ENCODE measurements at places on chromosomes 2 and 18.
A peak's percentile ranks its signal among the peaks of the same experiment; 100 is the strongest.

DNA sequence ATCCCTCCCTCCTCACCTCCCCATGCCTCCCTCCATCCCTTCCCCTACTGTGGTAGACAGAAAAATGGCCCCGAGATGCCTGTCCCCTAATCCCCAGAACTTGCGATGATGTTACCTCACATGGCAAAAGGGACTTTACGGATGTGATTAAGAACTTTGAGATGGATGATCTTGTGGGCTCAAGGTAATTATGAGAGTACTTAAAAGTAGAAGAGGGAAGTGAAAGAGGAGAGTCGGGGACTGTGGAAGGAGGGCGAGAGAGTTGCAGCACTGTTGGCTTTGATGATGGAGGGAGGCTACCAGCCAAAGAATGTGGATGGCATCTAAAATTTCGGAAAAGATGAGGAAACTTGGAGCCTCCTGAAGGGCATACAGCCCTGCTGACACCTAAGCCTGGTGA, 66.5 kb downstream of the AGAP1 start:
- DNase-seq: no peak

DNA sequence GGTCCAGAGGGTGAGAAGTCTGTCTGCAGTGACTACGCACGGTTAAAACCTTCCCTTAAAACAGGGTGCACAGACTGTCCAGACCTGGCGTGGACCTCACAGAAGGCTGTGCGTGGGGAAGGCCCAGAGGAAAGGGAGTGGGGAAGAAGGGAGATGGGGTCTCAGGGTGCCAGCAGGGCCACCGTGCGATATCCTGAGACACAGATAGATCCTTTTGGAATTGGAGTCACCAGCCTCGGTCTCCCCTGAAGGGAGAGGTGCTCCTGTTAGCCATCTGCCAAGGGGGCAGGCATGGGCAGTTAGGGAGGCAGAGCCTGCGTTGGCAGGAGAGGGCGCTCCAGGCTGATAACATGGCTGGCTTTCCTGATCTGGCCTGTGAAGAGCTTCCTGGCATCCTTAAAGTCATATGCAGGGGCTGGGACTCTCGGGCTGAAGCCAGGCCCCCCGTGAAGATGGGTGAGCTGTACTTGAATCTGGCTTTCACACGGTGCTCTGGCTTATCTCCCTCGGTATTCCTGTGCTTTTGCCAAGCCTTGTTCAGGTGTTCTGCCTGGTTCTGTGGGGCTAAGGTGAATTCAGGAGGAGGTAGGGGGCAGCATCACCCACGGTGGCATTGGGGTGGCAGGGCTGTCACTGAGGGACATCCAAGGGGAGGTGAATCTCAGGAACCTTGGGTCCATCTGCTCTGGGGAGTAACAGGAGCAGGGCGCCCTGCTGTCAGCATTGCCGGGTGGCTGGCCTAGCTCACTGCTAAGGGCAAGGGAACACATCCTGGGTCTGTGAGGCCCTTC, 107.2 kb upstream of the SMAD2 start:
- no peak for DNase-seq

DNA sequence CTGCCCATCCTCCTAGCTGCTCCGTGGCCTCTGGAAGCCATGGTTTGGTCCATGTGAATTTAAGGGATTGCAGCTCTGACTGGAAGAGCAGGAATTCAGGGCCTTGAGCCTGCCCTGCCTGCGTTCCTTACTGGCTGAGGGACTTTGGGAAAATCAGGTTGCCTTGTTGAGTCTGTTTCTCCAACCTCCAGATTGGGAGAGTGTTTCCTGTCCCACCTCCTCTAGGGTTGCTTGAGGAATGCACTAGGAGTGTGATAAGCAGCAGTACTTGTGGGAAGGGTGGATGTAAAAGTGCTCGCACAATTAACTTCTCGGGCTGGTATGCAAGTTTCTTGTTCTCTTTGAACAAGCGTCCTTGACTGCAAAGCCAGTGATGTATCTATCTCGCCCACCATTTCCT, 84.4 kb upstream of the YWHAQ start:
- DNase-seq: no peak

- no peak for DNase-seq
Observed at GRCh38 chr2:7971841-7972240, 710.0 kb upstream of the ID2 start.

DNA sequence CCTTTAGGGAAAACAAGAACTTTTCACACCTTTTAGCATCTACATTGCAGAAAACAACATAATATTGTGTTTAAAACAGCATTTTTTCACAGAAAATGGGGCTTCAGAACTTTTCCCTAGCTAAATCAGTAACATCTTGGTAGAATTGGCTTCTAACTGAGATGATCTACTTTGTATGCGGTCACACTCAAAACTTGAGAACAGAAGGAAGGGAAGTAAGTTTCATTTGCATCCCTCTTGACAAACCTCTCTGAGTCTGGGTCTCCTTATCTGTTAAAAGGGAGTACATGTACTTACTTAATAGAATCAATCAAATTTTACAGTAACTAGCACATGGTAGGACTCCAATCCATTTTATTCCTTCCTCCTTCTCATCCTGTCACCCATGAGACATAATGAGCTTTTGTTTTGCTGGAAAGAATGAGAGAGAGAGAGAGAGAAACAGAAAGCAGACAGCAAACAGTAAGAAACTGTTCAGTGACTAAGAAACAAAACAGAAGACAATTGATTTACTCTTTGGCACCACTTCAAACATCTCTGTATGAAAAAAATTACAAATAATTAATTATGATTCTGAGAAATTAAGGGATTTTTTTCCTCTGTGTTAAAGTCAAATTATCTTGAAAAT, 387.3 kb downstream of the SATB2 start:
- DNase-seq: no peak

- no peak for DNase-seq
Observed at GRCh38 chr18:62387257-62387656, 62.1 kb downstream of the TNFRSF11A start.

DNA sequence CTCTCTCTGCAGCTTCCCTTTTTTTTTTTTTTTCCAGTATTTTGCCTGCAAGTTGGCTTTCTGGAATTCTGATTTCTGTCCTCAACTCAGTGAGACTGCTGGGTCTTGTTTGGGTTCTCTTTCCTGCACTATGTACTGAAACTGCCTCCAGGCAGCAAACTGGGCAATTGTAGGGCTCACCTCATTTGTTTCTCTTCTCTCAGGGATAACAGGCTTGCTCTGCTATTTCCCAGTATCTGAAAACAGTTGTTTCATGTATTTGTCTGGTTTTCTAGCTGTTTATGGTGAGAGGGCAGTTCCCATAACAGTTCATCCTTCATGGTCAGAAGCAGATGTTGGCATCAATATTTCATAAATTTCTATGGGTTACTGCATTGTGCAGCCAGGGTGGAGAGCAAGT, 206.0 kb downstream of the CYRIA start:
- no peak for DNase-seq

DNA sequence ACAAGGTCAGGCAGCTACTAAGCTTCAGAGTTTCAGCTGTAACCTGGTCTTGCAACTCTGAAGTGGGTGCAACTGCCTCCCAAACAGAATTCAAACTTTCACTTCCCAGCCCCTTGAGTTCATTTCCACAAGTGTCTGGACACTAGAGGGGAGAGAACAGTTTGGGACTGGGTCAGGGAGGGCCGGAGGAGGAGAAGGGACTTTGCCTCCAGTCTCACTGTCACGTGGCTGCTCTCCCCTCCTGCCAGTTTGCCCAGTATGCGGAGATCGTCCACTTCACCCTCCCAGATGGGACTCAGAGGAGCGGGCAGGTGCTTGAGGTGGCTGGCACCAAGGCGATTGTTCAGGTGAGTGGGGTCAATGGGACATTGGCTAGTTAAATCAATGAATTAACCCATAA, 20.6 kb upstream of the ANKRD53 start:
- no peak for DNase-seq

- DNase-seq: no peak
Observed at GRCh38 chr18:26764586-26764985, 100.9 kb downstream of the AQP4 start.

DNA sequence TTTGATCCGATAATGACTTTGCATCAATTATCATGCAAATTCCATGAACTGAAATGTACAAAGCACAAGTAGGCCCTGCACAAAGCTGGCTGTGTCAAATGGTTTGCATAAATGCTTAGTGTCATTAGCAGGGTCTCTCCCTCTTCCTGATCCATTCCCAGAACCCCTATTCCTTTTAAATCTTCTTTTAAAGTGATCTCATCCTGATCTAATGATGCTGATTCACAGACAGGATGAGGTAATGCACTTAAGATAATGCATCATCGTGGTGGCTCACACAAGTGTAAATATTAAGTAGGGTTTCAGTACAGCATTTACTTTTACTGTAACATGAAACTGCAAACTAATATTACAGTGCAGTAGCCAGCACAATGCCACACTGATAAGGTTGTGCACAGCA, 304.8 kb upstream of the SOX11 start:
- no peak for DNase-seq

GRCh38 chr2:196404276-196404675, 232.9 kb upstream of the STK17B start:
- no peak for DNase-seq

- no peak for DNase-seq
Observed at GRCh38 chr2:218033208-218033589, 30.4 kb upstream of the TNS1 start.

DNA sequence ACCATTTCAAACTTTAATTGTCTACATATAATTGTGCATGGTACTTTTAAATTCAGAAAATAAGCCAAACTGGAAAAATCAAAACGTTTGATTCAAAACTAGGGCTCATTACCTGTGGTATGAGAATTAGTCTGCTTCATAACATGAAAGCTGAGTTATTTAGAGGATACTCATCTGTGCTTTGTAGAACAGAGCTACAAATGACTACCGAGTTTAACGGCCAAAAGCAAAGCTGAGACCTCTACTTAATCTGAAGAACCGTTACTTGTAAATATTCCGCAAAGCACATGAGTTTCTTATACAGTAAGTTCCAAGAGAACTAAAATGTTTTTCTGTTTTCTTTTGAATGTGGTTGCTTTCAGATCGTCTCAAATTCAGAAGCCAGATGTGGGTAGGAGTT, 123.7 kb upstream of the SMAD7 start:
- DNase-seq: no peak

- DNase-seq: no peak
Observed at GRCh38 chr2:218360453-218360852, 3.8 kb downstream of the CATIP start.

GRCh38 chr2:111169268-111169667, 48.6 kb downstream of the BCL2L11 start:
- no peak for DNase-seq

GRCh38 chr2:237291138-237291792, 122.7 kb downstream of the COL6A3 start:
- DNase-seq: peak; percentile 95

- no peak for DNase-seq
Observed at GRCh38 chr2:104375206-104375605, 478.7 kb upstream of the POU3F3 start.

GRCh38 chr2:178819992-178820391, 12.8 kb upstream of the TTN start:
- DNase-seq: peak; percentile 25

DNA sequence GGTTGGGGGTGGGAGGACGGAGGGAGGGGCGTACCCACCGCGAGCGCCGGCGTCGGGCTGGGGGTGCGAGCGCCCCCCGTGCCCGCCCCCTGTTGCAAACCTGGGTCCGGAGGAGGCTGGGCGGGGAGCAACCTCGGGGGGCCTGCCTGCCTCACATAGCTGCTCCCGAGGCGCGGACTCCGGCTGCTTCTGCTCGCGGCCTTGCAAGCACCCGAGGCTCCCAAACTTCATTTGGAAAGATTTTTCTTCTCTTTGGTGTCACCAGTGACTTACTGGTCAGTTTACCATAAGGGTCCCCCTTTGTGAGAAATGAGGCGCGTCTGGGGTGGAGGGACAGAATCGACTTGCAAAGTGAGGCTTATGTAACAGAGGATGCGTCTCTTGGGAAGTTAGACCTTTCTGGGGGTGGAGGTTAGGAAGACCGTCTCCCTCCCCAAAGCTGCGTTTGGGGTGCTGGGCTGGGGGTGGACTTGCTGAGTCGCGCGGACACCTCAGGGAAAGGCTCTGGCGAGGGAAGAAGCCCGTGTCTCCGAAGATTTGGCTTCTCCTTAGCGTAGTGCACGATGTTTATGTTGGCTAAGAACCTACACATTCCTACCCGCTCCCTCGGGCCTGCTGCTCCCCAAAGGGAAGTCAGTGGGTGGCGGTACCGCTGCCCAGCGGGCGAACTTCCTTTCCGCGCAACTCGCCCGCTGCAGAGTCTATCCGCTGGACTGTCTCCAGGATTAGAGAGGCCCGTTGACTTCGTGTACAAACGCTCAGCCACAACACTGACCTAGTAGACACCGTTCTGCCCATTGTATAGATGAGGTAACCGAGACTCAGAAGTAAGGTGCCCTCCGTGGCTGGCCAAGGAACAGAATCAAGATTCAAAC, 559 bp downstream of the TMEM37 start:
- DNase-seq: no peak

DNA sequence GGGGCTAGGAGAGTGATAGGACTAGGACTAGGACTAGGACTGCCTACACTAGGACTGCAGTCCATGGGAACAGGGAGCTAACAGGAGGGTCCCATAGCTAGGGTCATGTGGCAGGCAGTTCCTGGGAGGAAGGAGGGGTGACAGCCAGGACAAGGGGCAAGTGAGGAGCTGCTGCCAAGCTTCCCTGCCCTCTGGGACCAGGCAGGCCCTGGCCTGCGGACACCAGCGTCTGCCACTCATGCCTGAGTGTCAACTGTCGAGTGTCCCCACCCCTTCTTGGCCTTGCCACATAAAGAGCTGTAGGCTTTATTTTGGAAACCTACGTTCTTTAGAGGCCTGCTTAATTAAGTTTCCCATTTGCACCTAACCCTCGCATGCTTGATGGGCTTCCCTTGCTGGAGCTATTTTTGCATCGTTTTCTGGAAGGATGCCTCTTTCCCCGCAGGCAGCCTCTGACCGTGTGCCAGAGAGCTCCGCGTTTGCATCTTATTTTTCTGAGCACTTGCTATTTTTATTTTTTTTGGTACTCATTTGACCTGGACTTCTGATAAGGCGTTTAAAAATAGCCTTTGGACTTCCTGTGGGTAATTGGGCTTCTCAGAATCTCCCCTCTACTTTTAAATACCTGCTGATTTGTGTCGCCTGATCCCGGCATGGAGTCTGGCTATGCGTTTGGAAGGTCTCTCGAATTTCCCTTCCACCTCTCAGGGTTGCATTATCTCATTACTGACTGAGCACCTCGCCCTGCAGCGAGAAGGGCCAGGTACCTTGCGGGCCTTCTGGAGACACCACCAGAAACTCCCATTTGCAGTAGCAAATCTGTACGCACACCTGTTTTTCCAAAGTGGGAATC, 66.4 kb downstream of the SH3RF3 start:
- DNase-seq: no peak

DNA sequence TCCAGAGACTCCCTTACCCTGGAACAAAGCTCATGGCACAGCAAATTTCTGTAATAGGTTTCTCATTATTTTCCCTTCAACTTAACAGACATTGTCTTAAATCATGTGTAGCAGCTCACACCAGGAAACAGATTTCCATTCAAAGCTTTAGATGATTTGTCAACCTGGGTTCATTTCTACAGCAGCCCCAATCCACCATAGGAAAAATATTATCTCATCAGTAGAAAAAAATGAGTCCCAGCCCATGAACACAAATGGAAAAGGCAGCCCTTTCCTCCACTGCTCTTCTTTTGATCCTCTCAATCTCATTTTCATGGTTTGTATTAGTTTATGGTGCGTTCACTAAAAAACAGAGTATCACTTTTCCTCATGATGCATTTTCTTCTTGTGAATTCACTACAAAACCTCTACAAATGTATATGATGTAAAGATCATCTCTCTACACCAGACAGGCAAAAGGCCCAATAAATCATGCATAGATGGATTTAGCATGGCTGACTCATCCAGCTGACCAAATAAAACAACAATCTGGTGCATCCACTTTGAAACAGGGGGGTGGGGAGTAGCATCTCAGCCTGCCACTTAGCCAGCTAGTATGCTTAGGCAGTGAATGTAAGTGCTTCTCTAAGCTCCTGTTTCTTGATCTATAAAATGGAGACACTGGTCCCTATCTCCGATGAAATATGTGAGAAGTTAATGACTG, 78.6 kb downstream of the SATB2 start:
- DNase-seq: peak; percentile 63
